ENCODE measurements at places on chromosomes 13 and 19.

DNA sequence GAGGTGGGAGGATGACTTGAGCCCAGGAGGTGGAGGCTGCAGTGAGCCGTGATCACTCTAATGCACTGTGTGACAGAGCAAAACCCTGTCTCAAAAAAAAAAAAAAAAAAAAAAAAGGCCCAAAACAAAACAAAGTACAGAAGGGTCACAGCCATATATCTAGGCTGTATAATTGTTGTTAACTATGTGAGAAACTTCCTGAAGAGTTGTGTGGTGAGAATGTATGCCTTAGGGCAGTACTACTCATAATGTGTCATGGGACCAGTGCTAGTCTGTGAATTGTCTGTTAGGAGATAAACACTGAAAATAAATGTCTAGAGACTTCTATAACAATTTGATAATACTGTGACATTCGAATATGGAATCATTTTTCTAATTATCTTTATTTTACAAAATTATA, 43.1 kb downstream of the PAN3 start:
- no peak for DNase-seq

DNA sequence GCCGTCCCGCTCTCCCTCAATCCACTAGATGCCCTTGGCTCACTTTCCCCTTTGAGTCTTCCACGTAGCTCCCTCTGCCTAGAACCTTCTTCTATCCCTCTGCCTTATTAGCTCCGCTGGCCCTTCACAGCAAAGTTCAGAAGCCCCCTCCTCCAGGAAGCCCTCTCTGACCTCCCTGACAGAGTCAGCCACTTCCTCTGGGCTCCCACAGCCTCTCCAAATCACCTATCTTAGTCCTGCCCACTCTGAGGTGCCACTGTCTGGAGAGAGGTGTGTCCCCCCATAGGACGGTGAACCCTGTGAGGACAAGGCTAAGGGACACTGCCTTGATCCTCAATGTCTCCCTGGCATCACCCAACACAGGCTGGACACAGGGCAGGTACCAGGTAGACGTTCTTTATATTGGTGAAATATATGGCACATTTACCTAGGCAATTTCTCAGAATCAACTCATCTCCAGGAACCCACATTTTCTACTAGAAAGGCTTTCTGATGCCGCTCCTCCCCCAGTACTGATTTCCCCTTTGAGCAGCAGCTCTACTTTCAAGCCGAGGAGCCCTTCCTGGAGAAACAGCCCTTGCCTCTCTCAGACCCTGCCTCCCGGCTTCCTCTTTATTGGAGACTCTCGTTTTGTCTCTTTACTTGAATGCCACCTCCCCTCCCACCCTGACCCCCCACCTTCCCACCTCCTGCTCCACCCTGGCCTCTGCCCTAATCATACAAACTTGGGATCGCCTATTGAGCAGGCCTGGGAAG, 3.4 kb upstream of the TGFB1 start:
- no peak for DNase-seq

DNA sequence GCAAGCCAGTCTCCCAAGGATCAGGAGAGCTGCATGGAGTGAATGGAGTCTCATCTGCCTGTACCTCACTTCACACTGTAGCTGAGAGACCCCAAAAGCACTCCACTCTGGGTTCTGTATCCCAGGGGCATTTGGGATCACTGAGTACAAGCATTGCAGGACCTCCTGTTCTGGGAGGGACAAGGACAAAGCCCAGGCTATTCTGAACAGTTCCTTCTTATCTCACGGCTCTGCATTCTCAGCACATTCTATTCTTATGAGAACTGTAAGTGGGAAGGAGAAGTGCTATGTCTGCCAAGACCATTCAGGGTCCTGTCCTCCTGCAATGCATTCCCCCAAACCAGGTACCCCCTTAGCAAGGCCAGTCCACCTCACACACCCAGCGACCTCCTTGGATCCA, 42.8 kb downstream of the RNF6 start:
- DNase-seq: no peak

DNA sequence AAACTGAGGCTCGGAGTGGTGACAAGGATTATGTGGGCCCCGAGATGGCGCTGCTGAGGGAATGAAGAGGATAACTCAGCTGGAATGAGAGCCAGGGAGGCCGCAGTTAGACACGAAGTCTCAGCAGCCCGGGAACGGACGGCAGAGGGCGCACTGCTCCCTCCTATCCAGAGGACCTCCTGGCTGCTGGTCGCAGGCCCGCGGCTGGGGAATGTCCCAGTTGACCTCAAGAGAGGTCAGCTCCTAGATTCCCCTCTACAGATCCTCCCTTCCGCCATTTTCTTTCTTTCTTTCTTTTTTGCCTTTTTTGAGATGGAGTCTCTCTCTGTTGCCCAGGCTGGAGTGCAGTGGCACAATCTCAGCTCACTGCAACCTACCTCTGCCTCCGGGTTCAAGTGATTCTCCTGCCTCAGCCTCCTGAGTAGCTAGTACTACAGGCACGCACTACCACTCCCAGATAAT, 24.1 kb upstream of the ASPDH start:
- no peak for DNase-seq

DNA sequence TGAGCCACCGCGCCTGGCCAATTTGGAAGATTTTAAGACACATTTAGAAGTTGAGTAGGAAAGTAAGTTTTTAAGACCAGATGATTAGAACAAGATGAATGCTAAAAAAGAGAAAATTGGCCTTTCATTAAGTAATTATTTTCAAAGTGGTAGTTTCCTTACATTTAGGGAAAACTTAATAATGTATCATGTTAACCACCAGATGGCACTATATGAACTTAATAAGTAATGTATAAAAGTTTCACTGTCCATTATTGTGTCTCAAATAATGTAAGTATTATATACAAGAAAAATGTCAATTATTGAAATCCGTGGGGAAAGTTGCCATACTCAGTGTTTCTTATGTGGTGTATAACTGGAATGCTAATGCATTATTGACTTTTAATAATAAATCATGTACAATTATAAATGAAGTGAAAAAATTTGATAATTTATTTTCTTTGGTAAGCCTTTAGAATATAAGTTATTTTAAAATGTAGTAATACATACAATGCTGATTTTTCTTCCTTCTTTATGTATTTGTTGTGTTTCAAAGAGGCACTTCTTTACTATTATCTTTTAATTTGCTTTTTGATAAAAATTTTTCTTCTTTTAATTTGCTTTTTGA, 29.2 kb downstream of the COG6 start:
- no peak for DNase-seq

- no peak for DNase-seq
These were observed 1.3 kb upstream of the RDH8 start for GRCh38 chr19:10011974-10012373.

DNA sequence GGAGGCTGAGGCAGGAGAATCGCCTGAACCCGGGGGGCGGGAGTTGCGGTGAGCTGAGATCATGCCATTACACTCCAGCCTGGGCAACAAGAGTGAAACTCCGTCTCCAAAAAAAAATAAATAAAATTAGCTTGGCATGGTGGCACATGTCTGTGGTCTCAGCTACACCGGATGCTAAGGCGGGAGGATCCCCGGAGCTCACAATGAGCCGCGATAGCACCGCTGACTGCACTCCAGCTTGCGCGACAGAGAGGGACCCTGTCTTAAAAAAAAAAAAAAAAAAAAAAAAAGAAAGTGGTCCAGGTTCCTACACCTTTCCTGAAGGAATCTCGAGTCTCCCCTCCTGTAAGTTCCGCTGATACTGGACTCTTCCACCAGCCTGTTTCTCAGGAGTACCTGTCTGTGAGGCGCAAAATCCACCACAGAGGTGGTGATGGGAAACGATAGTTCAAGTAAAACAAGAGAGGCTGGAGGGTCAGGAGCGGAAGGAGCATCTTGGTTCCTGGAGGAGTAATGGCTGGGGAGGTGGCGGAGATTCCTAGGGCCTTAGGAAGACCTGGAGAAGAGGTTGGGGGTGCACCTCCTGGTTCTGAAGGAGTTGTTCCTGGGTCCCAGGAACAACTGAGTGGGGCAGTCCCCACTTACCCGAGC, 471 bp downstream of the FUT1 start:
- DNase-seq: no peak

GRCh38 chr19:35223084-35223790, 5.3 kb downstream of the FAM187B start:
- no peak for DNase-seq

- DNase-seq: no peak
These were observed 1025.3 kb downstream of the EFNB2 start for GRCh38 chr13:105509981-105510762.

GRCh38 chr19:56087647-56088496, 33.2 kb downstream of the ZNF787 start:
- no peak for DNase-seq

GRCh38 chr19:56177564-56178243, 1.9 kb downstream of the GALP start:
- DNase-seq: no peak

GRCh38 chr13:32316028-32316339, 676 bp downstream of the BRCA2 start:
- no peak for DNase-seq

DNA sequence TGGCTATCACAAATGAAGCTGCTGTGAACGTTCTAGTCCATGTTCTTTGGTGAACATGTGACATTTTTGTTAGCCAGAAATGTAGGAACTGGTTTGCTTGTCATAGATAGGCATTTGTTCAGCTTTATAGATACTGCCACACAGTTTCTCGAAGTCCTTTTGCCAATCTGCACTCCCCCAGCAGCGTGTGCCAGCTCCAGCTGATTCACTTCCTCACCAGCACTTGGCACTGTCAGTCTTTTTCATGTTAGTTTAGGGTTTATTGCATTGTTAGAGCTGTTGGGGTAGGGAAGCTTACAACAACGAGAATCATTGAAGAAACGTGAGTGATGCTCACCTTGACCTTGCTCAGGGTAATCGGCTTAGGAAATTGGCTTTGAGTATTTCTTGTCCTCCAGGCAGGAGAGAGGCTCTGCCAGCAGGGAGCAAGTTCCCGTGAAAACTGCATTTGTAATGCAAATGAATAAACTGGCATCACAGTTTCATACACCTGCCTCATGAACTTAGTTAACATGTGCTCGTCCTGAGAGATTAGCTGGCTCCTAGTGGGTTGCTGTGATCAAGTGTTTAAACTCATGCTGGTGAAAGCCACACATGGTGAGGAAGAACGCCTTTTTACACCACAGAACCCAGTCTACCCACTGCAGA, 83.9 kb downstream of the ING1 start:
- no peak for DNase-seq

- DNase-seq: no peak
These were observed 57.2 kb upstream of the KLF12 start for GRCh38 chr13:74191410-74191809.

DNA sequence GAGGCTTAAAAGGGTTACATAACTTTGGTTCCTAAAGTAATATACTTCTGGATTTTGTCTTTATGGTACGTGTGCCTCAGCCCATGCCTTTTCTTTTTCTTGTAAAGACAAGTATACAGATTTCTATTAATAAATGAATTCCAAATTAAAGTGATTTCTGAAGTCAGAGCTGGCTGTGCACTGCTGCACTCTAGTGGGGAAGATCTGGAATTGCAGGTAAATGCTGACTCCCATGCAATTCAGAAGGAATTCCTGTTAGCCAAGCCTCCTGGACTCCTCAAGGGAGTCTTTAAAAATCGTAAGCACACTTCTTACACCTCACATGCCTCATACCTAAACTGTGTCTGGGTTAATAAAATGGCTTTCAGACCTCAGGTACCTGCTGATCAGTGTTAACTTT, 118.4 kb upstream of the SLC7A1 start:
- no peak for DNase-seq

GRCh38 chr19:10551698-10552301, 8.1 kb downstream of the ATG4D start:
- DNase-seq: no peak

DNA sequence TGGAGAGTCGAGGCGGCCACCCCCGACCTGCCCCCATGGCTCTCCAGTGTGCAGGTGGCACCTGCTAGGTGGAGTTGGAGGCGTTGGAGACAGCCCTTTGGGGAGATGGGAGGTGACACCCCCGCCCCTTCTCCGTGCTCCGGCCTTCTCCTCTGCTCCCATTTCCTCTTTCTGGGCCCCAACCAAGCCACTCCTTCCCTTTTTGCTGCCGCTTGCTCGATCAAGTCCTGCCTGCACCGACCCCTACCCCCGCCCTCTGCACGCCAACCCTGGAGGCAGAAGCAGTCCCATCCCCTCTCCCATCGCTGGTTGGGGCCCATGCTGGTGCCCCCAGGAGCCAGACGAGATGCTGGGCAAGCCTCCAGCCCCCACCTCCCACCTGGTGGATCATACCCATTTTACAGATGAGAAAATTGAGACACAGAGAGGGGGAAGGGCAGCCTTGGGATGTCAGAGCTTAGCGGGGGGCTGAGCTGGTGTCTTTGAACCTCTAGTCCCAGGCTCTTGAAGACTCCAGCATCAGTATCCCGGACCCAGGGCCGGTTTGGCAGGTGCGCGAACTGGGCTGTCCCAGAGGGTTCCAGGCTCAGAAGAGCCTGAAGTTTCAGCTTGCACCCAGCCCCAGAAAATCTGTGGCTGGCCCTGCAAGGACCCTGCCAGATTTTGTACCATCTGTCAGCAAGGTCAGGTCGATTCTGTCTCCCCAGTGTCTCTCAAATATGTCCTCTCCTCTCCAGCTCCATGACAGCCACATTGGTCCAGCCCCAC, 10.3 kb downstream of the GNA15 start:
- no peak for DNase-seq

DNA sequence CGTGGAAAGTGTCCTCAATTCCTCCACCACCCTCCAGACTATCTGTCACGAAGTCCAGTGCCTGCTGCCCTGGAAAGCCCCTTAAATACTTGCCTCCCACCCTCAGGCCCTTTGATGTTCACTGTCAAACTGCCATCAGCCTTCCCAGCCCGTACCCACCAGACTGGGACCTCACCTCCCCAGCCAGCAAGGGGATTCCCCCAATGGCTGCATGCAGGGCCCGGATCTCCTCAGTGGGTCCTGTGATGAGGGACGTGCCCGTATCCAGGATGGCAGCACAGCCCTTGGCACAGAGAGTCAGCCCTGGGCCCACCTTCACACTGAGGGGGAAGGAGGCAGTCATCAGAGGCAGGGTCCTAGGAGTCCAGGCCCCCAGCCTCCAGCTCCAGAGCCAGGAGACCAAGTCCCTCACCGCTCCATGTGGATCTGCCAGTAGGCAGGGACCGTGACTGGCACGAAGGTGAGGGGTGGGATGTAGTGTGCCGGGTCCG, 6.1 kb downstream of the NAPSA start:
- no peak for DNase-seq

- DNase-seq: no peak
These were observed 5.9 kb downstream of the PTBP1 start for GRCh38 chr19:803099-803561.

DNA sequence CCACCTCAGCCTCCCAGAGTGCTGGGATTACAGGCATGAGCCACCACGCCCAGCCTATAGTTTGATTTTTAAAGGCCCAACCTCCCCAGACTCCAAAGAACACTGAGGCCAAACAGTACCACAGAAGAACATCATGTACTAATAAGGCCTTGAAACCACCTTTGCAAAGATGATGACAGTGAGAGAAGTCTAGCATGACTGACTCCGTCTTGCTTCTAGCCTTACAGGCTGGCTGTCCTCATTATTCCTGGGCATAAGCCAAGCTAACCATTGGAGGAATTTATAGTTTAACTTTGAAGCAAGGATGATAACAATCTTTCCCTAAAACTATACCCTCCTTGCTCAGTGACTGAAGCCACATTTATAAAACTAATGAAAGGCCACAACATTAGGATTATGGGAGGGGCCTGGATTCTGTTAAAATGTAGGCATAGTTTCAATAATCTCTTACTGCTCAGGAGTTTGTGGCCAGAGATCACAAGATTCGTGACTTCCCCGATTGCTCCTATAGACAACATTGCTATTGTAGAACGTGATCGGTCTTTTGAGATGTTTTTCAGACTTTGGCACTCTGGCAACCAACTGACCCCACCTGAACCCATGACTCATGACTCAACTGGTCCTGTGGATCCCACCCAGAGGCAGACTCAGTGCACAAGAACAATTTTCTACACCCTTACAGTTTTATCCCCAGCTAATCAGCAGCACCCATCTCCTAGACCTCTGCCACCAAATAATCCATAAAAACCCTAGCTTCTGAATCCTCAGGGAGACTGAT, 17.6 kb downstream of the GPR42 start:
- DNase-seq: no peak

All from GOT3 (cell line).